ENCODE measurements at places on chromosomes 2 and 18.
A peak's percentile ranks its signal among the peaks of the same experiment; 100 is the strongest.

DNA sequence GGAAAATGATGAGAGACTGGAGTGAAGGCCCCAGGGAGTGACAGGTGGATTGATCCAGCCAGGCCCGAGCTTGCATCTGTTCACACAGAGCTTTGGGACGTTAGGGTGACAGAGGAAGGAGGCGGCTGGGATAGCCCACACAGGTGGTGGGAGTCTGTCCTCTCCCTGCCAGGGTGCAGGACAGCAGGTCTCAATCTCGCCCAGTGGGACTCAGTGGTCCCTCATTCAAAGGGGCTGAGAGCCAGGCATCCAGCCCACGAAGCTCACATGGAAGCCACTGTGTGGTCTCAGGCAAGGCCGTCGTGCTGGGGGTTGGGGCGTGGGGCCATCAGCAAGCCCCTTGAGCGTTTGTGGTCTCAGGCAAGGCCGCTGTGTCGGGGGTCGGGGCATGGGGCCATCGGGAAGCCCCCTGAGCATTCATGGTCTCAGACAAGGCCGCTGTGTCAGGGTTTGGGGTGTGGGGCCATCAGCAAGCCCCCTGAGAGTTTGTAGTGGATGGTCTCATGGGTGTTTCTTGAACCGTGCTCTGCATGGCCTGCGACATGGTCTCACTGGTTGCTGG lies 8.3 kb downstream of the KCNG2 start:
- DNase-seq: no peak

- DNase-seq: no peak
Measured at GRCh38 chr18:7561909-7562460, 5.1 kb upstream of the PTPRM start.

GRCh38 chr2:111627256-111627655 lies 256.7 kb downstream of the ANAPC1 start:
- no peak for DNase-seq

DNA sequence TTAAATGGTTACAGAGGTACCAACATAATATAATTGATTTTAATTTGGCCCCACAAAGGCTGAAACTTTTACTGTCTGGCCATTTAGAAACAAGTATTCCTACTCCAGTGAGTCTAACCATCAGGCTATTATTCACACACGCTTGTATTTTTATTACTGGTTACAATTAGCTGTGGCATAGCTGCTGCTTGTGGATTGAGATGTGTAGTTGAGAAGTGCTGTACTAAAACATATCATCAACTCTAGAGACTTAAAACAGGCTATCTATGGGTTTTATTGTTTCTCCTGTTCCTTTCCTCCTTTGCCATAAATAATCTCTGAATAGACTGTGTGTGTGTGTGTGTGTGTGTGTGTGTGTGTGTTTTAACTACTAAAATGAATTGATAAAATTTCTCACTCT lies 530.2 kb downstream of the CCDC85A start:
- no peak for DNase-seq

- peak; percentile 87 for DNase-seq
Measured at GRCh38 chr2:65430603-65431420, 1.6 kb downstream of the SPRED2 start.

Measured in DND-41 (cell line).